ENCODE measurements at places on chromosomes 12 and 14.

DNA sequence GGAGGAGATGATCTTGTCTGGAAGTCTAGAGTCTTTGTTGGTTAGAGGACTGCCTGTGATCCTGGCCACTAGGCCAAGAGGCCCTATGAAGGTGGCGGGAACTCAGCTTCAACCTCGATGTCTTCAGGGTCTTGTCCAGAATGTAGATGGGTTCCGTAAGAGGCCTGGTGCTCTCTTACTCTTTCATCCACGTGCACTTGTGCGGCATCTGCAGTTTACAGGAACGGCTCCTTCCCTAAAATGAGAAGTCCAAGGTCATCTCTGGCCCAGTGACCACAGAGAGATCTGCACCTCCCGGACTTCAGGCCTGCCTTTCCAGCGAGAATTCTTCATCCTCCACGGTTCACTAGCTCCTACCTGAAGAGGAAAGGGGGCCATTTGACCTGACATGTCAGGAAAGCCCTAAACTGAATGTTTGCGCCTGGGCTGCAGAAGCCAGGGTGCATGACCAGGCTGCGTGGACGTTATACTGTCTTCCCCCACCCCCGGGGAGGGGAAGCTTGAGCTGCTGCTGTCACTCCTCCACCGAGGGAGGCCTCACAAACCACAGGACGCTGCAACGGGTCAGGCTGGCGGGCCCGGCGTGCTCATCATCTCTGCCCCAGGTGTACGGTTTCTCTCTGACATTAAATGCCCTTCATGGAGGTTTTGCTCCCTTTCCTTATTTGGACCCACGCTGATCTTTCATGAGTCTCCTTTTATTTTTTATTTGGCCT lies 17.7 kb downstream of the WNT5B start:
- no peak for DNase-seq

DNA sequence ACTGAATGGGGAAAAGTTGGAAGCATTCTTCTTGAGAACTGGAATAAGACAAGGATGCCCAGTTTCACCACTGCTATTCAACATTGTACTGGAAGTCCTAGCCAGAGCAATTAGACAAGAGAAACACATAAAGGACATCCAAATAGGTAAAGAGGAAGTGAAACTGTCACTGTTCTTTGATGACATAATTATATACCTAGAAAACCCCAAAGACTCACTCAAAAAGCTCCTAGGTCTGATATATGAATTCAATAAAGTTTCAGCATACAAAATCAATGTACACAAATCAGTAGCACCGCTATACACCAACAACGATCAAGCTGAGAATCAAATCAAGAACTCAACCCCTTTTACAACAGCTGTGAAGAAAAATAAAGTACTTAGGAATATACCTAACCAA lies 157.3 kb upstream of the DDHD1 start:
- no peak for DNase-seq

DNA sequence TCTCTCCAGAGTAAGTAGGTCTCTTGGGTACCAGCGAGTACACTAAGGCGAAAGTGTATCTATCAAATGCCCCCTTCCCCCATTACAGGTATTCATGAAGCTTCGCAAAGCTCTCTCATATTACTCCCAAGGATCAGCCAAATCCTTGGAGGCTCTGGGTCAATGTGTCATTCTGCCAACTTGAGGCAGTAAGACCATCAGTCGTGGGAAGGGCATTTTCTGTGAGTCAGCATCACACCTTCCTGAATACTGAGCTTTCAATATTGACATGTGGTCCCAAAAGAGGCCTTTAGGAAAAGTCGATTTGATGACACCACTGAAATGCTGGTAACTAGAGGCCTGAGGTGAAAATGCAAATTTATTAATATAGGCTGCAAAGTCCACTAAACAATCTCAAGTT lies 323.9 kb downstream of the LRIG3 start:
- no peak for DNase-seq

- no peak for DNase-seq
Observed at GRCh38 chr12:116050275-116050674, 227.2 kb downstream of the MED13L start.
